ENCODE measurements at places on chromosomes 2 and 18.

GRCh38 chr2:113010088-113010487 is 4.8 kb downstream of the IL36A start:
- no peak for DNase-seq
- H3K27me3 ChIP-seq, result peaks cover 12% of the 10 kb centered on the region
- no peak overlapping the region for H3K4me3 ChIP-seq
- H3K4me1 ChIP-seq, result no peaks in the 10 kb centered on the region

DNA sequence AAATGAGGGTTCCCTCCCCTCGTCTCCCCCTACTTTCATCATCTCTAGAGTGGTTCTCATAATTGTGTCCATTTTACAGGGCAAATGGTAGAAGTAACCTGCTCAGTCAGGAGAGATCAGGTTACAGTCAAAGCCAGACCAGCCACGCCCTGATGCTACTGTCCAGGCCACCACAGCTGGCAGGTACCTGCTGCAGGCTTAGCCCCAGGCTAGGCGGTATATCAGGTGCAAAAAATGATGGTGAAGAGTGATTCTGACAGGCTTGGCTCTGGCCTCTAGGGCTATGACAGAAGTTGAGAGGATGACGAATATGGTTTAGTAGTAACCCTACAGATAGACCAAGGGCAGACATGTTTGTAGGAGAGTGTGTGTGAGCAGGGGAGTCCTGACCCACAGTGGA is 67.1 kb downstream of the HAUS1 start:
- peaks cover 3% of the 10 kb centered on the region for H3K27me3 ChIP-seq
- no peak overlapping the region for H3K4me3 ChIP-seq
- no peak overlapping the region for H3K27ac ChIP-seq

DNA sequence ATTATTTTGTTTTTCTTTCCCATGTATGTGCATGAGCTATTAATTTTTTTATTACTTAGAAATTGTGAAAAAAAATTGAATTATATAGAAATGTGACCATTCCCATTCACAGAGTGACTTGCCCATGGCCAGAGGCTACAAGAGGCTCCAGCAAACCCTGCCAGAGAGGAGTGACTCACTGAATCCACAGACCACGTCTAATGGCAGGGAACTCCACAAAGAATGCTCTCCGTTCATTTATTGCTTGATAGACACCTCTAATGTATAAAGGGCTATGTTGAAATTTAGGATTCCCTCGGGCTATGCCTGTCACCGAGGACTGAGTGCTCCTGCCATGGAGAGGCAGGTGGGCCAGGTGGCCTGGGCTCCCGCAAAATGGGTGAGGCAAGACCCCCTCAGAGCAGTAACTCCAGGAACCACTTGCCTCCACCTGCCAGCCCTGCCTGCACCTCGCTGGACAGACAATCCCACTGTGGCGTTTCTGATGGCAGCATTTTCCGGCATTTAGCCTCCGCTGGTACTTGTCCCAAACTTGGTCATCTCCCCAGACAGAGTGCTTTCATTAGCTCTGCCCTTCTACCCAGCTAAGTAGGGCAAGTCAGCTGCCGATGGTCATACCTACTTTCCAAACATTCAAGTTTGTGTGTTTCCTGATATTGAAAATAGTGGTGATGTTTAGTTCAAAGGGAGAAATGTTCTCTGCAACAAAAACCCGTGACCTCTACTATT is 200.3 kb downstream of the PRKCE start:
- no peaks in the 10 kb centered on the region for H3K27me3 ChIP-seq
- H3K27ac ChIP-seq, result no peak overlapping the region
- peaks cover 36% of the 10 kb centered on the region for H3K36me3 ChIP-seq
- peaks cover 32% of the 10 kb centered on the region for H3K4me1 ChIP-seq

GRCh38 chr2:33222309-33222708 is 254.1 kb upstream of the RASGRP3 start:
- peaks cover 7% of the 10 kb centered on the region for H3K4me1 ChIP-seq
- DNase-seq, result no peak
- no peak overlapping the region for H3K4me3 ChIP-seq
- H3K27me3 ChIP-seq, result peaks cover 20% of the 10 kb centered on the region
- H3K36me3 ChIP-seq, result no peaks in the 10 kb centered on the region

DNA sequence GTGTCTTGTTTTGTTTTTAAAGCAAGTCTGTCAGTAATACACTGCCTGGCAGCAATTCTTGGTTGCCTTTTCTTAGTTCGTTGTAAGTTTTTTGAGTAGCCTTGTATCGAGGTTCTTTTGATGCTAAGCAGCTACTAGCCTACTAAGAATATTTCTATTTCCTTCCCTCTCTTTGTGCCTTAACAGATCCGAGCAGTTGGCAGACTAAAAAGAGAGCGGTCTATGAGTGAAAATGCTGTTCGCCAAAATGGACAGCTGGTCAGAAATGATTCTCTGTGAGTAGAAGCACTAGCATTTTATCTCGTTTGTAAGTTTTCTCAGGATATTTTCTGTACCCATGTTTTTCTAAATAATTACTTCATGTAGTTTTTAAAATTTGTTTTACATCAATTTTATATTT is 15.1 kb downstream of the MFF start:
- no peak overlapping the region for H3K27ac ChIP-seq
- H3K27me3 ChIP-seq, result no peaks in the 10 kb centered on the region
- peaks cover 11% of the 10 kb centered on the region for H3K4me1 ChIP-seq
- peaks cover 24% of the 10 kb centered on the region for H3K36me3 ChIP-seq
- no peak for DNase-seq
- H3K4me3 ChIP-seq, result no peak overlapping the region

GRCh38 chr2:3712424-3712823 is 9.0 kb downstream of the DCDC2C start:
- no peak overlapping the region for H3K27ac ChIP-seq
- H3K4me1 ChIP-seq, result no peaks in the 10 kb centered on the region
- peaks cover 7% of the 10 kb centered on the region for H3K27me3 ChIP-seq
- H3K4me3 ChIP-seq, result no peak overlapping the region
- no peak for DNase-seq
- H3K36me3 ChIP-seq, result no peaks in the 10 kb centered on the region

- H3K36me3 ChIP-seq, result no peaks in the 10 kb centered on the region
- H3K27me3 ChIP-seq, result no peaks in the 10 kb centered on the region
- no peaks in the 10 kb centered on the region for H3K4me1 ChIP-seq
- no peak overlapping the region for H3K4me3 ChIP-seq
Measured at GRCh38 chr2:218028562-218029348, 26.0 kb upstream of the TNS1 start.
